ENCODE measurements at places on chromosomes 4 and X.

DNA sequence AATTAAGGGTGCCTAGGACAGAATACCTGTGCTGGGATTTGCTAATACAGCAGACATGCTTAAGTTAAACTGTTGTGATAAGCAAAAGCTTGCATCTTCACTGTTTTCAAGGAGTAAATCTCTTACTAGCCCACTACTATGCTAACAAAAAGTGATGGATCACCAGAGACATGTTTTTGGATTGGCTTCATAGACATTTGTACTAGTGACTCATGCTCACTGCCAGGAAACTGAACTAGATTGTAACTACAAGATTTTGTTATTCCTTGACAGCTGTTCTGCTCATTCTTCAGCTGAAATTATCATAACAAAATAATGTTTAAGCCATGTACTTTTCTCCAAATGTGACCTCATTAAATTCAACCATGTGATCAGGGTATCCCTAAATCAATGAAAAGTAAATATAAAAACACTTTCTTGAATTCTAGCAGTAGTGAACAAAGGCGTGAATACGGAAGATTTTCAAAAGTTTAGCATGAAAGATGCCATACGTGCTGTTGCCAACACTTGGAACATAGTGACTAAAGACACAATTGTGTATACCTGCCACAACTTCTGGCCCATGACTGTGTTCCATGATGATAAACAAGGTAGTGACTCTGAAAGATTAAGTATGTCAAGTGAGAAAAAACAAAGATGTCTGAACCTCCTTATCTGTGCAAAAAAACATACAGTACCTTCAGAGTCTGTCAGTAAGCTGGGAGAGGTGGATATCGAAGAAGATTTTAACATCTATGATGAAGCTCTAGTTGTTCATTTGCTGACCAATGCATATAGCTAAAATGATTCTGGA lies 154.0 kb downstream of the BTC start:
- DNase-seq: no peak

DNA sequence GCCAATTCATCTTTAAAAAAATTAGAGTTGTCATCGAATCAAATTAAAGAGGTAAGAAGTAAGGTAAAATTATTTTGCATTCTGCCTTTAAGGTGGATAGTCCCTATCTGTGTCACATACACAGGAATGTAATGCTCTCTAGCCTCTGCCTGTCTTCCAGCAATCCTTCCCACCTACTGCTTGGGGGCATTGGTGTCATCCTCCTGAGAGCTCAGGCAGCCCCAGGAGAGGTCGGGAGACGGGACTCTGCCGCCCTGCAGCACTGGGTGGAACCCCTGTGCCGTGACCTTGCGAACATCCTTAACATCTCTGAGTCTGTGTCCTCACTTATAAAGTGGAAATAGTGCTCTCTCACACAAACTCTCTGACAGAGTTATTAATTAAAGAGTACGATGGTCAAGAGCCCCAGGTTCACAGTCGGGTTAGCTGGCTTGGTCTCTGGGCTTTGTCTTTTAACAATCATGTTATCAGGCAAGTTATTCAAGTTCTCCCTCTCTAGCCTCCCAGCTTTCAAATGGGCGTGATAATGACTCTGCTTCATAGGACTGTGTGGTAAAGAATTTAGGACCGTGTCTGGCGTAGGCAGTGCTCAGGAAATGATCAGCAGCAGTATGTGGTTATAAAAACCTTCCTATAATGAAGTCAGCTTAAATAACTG lies 10.2 kb downstream of the TLR3 start:
- DNase-seq: no peak

- DNase-seq: no peak
Measured at GRCh38 chrX:151821226-151821625, 86.7 kb downstream of the CNGA2 start.

DNA sequence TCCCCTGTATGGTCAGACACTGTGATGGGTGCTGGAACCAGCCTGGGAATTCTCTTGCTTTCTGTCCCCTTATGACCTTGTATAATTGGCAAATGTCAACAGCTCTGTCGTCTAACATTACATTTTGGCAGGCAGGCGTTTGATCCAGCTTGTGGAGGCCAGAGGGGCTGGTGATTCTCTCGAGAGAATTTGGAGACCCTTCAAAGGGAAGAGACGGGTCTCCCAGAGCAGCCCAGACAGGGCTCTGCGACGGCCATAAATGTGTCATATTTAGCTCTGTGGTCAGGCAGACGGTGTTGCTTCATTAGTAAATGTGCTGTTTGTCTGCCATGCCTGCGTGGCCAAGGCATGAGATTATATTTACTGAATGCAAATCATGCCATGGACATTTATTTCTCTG lies 68.7 kb downstream of the SORCS2 start:
- DNase-seq: no peak

GRCh38 chrX:11100281-11101035 lies 10.7 kb upstream of the HCCS start:
- DNase-seq: peak; percentile 31

DNA sequence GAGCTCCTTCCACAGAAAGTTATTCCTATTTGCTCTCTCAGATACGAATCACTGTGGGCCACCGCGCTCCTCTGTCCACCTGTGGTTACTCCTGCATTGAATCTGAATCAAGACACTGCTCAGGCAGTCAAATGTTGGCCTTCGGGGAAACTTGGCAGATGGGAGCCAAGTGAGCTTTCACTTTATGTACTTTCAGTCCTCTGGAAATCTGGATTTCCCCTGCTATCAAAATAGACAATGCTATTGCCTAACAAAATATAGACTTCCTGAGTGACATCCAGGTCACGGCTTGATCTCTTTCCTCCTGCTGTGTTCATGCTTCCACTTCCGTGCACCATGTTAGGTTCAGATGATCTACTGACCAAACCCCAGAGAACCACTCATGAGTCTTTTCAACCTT lies 43.8 kb downstream of the FHL1 start:
- DNase-seq: no peak

DNA sequence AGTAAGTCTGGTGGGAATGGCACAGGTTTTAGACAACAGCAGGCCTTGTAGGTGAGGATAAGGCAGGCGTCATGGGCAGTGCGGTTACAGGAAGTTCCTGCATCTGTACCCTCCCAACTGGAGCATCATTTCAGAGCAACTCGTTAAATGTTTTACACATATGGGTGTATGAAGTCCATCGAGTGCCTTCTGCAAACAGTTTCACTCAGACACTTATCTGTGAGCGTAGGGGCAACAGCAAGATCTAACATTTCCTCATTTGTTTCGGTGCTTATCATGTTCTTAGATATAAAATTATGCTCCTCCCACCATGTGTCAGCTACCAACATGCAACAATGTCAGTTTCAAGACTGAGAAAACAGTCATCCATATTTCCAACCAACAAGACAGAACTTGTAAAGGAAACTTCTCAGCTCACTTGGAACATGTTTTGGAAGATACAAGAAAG lies 69.9 kb downstream of the ELOVL6 start:
- no peak for DNase-seq

DNA sequence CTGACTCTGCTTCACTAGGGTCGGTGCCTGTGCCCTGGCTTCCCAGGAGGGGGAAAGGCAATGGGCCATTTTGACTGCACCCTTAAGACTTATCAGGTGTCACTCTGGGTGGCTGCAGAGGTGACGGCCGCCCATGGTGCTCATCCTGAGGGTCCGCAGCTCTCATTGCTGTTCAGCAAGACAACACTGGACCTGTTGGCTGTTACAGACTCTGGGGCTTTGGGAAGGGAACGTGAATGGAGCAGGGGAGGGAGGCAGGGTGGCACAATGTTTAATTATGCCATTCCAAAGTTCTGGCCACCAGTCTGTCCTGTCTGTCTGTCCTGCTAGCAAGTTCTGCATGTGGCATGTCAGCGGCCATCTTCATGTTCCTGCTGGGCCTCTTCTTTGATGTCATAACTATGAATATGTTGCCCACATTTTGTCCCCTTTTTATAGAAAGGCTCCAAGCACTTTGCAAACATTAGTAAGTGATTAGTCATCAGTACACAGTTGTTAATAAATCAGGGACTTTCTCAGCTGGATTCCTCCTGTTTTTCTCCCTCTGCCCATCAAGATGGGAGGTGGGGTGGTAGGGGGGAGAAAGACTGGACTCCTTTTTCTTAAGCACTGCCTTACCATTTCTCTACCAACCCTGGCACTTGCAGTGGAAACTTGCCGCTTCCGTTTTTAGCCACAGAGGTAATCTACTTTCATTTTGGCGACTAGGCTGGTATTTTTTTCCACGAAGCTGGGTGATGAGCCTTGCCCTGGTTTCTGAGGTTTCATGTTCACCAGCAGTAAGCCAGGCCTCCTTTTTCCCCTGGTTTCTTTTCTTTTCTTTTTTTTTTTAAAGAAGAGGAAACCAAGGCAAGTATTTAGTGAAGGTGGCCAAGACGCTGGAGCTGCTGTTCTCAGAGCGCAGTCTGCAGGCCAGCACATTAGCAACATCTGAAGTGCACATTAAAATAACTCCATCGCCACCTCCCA lies 88.6 kb upstream of the TRIM2 start:
- DNase-seq: peak; percentile 47

GRCh38 chr4:107065201-107065600 lies 29.1 kb upstream of the DKK2 start:
- DNase-seq: no peak

- peak; percentile 75 for DNase-seq
Measured at GRCh38 chr4:33715841-33716395, 2528.4 kb downstream of the ARAP2 start.

DNA sequence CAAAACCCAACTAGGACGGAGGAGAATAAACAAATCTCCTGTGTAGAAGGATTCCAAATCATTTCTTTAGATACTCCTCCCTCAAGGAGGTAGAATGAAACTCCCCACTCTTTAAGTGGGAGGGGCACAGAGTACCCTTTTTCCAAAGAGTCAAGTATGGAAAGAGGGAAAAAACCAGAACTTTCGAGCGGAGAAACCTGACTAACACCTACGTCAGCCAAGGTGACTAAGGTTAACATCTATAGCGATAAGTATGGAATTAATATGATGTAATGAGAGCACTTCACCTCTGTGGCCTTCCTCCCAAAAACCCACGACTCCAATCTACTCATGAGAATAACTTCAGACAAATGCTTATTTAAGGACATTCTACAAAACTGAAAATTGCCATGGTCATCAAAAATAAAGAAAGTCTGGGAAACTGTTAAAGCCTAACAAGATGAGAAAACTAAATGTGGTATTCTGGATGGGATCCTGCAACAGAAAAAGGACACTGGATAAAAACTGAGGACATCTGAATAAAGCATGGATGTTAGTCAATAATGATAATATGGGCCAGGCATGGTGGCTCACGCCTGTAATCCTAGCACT lies 157.0 kb upstream of the MAP3K15 start:
- DNase-seq: no peak

- no peak for DNase-seq
Measured at GRCh38 chrX:17682259-17682658, 55.0 kb upstream of the SCML1 start.

DNA sequence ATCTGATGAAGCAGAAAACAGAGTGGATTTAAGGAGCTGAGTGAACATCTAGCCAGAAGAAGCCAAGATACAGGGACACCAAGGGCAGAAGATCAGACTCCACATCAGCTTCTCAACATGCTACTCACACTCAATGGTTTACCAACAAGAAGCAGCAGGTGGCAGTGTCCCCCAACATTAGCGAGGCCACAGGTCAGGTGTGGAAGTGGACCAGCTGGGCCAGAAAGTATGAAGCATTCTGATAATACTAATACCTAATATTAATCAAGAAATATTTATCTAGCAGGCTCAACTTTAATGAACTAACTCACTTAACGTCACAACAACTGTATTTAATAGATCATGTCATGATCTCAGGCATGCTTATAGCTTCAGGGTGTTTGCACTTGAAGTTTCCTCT lies 73.4 kb upstream of the TTC29 start:
- DNase-seq: no peak

DNA sequence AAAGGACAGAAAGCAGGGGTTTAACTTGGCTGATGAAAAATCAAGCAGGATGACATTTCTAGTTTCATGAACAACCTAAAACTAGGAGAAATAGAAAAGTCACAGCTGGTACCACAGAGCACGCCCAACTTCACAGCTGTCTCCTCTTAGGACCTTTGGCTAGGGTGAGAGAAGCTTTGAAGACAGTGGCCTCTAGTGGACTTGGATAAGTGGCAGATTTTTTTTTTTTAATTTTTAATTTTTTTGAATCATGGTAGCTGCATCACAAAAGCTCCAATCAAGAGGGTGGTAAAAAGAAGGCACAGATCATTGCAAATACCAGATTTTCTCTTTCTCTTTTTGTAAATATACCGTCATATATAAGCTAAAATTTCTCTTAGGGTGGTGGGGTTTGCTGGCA lies 20.2 kb upstream of the MAP3K15 start:
- DNase-seq: no peak

GRCh38 chr4:80045786-80046185 lies 27.2 kb downstream of the ANTXR2 start:
- no peak for DNase-seq

DNA sequence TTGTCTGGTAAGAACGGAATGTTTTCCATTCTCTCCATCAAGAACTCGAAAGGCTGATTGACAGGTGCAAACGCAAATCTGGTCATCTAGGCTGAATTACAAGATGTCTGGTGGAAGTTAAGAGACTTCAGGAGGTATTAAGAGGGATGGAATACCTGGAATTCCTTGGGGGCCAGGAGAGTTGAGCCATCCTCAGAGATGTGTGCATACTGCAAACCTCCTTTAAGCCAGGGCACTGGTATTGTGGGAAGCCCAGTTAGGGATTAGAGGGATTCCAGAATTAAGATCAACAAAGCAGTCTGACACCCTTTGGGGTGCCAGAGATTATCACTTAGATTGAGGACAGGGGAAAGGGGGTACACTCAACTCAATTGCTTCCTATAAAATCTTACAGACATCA lies 151.4 kb downstream of the VCX3A start:
- peak; percentile 1 for DNase-seq

- no peak for DNase-seq
Measured at GRCh38 chr4:165716472-165716871, 156.6 kb upstream of the TLL1 start.

DNA sequence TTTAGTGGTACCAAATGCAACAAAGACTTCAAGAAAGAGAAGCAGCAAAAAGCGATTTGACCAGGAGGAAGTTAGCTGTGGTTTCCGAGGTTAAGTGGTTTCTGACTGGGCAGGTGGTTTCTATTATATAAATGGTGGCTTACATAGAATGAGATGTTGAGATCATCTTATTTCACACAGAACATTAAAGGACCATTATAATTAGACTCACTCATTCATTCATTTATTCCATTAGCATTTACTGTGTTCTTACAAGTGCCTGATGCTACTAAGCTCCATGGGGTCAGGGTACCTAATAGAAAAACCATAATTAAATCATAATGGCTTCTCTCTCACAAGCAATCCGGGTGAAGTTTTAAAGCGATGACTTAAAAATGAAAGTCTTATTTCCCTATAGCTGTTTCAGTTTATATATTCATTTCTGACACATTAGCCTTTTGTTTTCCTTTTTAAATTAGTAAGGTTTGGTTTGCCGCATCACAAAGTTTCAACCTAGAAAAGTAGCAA lies 10.6 kb downstream of the TSPAN6 start:
- DNase-seq: no peak

GRCh38 chr4:149914119-149915115 lies 98.8 kb upstream of the IQCM start:
- DNase-seq: peak; percentile 27

DNA sequence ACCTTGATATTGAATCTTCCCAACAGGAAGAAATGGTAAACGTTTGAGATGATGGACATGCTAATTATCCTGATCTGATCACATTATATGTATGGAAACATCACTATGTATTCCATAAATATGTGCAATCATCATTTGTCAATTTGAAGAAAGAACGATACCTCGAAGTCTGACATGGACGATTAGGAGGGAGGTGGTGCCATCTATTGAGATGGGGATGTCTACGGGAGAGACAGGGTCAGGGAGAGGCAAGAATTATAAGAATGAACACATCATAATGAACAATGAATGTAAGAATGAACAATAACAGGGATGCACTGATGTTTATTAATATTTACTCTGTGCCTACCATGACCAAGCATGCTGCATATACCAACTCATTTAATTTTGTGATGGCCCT lies 93.7 kb upstream of the SOD3 start:
- no peak for DNase-seq

Measured in retinal pigment epithelial cell (primary cell).